NCI-H1930 (cell line): ENCODE measurements at places on chromosomes 7 and 10.

DNA sequence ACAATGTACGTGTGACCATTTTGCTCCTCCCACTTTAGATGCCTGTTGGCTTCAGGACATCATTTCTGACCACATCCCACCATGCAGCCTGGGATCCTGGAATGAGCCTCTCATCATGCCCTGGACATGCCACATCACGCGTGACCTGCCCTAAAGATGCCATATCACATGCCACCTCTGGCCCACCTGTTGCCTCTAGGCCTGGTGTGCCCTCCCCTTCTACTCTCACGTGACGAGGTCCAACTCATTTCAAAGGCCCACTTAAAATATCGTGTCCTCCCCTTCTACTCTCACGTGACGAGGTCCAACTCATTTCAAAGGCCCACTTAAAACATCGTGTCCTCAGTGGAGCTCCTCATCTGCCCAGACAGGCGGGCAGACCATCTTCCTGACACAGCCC lies 254.9 kb downstream of the TEX36 start:
- DNase-seq: no peak

DNA sequence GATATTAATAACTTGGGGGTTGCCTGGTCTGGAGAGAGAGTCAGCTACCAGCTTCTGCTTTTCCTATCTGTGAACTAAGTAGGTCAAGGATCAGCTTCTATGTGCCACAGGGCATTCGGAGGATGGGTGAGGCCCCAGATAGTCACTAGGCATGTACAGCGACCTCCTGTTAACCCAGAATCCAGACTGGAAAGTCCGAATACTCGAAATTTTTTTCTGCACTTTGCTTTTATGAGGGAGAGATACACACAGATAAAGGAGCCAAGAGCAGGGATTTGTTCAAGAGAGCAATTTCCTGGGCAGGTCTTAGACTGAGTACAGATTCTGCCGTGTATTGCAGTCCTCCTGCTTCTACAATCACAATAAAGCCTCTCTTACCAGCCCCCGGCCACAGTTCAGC lies 54.2 kb downstream of the EMX2 start:
- DNase-seq: no peak

DNA sequence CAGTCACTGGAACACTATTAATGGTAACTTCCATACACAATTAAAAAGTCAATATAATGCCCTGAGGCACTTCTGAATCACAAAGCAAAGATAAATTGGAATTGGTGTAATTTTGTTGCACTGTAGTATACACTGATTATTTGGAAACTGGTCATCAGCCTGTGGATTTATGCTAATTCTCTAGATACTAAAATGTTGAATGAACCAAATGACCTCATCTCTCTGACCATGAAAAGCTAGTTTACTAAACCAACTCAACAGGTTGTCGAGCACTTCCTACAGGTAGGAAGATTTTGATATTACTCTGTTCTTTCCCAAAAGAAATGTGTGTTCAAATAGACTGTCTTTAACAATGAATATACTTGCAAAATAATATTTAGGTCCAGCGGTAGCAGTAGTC lies 5.3 kb downstream of the NRP1 start:
- no peak for DNase-seq

GRCh38 chr7:132872034-132872433 lies 209.9 kb downstream of the CHCHD3 start:
- no peak for DNase-seq

GRCh38 chr10:30528429-30528786 lies 94.4 kb downstream of the MAP3K8 start:
- no peak for DNase-seq

- DNase-seq: no peak
Measured at GRCh38 chr10:27413387-27413786, 90.7 kb upstream of the RAB18 start.

DNA sequence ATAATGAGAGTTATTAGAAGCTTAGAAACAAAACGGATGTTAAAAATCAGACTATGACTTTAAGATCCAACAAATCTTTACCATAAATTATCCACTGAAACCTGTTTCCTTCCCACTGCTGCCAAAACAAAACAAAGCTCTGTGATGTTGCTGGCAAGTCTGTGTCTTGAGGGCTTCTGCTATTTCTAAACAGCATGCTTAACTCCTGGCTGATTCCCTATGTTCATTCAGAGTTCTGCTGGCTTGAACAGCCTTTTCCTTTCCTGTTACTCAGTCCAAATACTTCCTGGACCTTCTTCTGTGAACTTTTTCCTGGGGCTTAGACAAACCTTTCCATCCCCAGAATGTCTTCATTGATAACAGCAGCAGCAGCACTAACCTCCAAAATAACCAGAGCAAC lies 448.1 kb downstream of the SORCS1 start:
- no peak for DNase-seq

- DNase-seq: no peak
Measured at GRCh38 chr7:16422103-16422435, 731 bp upstream of the CRPPA start.

DNA sequence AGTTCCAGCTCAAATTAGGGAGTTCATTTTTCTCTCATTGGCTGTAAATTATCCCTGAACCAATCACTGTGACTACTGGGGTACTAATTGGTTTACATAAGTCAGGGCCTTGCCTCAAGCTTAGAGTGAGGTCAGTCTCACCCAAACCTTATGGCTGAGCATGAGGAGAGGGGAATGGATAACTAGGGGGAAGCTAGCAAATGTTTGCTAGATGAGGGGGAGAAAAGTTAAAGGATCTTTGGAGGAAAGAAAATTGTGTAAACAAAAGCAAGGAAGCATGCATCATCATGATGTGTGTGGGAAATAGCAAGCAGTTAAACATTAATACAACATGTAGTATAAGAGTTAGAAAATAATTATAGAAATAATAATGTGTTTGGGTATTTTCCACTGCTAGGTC lies 121.9 kb downstream of the BBS9 start:
- no peak for DNase-seq

GRCh38 chr10:62205750-62206399 lies 62.8 kb downstream of the RTKN2 start:
- DNase-seq: no peak

DNA sequence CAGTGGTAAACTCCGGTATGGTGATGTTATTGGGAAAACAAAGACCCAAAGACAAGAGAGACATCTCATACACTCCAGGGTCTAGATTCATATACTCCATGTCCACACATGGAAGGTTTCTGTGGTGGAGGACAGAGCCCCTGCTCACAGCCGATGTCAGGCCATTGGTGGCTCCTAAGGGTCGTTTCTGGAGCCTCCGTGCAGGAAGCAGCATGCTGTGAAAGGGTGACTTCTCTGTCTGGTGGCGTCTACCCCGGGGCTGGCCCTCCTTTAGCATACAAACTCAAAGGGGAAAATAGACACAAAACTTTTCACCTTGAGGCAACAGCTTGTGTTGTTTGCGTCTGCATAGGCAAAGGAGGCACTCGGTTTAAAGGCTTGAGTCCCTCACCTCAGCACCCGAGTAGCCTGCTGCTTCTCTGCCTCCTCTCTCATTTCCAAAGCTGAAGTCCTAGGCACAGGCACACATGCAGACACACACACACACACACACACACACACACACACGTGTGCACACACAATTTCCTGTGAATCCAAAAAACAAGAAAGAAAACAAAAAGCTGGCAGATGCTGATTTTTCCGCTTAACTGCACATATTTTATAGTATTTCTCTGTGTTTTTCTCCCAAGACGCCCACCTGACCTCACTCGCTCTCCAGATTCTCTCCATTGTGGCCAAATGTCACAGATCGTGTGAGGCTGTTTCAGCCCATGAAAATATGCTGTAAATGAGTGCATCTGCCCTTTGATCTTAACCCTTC lies 601.4 kb upstream of the MGMT start:
- no peak for DNase-seq

- DNase-seq: no peak
Measured at GRCh38 chr10:10043083-10043482, 974.6 kb upstream of the CELF2 start.

- DNase-seq: no peak
Measured at GRCh38 chr7:101179713-101180112, 380 bp downstream of the NAT16 start.

DNA sequence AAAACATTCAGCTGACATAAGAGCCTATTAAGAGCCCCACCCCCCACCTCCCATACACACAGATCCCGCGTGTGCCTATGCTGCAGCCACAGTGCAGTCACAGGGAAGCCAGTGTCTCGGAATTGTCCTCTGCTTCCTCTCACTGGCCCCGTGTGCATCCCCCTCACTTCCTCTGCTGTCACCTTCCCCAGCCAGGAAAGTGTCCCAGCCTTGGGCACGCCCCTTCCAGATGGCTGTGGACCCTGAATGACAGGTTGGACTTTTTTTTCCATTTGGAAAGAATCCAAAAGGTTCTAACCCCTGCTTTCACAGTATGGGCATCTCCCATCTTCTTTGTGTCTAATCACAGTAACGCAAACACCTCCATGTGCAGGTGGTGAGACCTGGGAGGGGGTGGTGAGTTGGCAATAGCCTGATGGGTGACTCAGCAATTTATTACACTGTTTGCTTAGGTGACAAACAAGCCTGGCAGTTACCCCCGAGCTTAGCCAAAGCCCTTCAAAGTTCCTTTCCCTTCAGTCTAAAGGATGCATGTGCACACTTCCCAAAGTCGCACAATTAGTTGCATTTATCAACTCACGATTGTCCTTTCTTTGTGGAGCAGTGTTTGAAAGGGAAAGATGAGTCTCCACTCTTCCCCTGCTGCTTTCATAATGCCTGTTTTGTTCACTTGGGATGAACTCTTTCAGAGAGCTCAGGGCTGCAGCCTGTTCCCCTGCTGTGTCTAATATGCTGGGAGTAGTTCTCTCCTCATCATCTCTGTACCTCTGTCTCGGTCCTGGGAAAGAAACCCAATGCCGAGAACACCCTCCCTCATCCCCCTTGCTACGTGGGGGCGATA lies 67.5 kb upstream of the EFCAB10 start:
- DNase-seq: no peak

- DNase-seq: no peak
Measured at GRCh38 chr7:118298771-118299170, 74.3 kb downstream of the ANKRD7 start.

GRCh38 chr7:143050931-143051330 lies 1.2 kb upstream of the OR6V1 start:
- DNase-seq: peak; percentile 43

DNA sequence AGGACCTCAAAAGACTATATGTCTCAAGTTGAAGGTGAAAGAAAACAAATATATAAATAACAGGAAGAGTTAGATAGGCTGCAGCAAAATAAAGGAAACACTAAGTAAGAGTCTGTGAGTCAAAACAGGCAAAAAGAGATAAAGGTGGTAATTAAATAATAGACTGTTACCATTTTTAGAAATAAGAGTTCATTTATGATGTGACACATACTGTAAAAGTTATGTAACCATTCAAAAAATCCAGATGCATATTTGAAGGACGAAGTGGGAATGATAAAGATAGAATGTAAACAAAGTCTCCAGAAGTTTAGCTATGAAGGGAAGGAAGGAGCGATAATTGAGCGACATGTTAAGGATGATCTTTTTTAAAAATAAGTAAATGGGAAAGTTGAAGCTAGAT lies 50.5 kb downstream of the HECTD2 start:
- no peak for DNase-seq

DNA sequence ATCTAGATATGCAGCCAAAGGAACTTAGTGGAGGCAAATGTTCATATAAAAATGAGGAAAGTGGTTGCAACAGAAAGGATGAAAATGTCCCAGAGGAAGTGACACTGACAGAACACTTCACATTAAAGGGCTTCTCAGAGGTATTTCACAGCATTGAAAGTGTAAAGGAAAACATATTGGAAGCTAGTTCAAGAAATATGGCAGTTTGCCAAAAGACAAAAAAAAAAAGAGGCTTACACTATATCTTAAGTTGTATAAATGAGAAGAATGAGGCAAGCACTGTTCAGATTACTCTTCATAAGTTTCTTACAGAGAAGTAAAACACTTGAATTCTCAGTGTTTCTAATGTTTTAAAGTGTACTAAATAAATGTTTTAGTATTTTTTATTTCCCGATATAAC lies 20.1 kb downstream of the RUNDC3B start:
- DNase-seq: no peak

GRCh38 chr10:797179-797578 lies 107.7 kb upstream of the DIP2C start:
- DNase-seq: no peak

DNA sequence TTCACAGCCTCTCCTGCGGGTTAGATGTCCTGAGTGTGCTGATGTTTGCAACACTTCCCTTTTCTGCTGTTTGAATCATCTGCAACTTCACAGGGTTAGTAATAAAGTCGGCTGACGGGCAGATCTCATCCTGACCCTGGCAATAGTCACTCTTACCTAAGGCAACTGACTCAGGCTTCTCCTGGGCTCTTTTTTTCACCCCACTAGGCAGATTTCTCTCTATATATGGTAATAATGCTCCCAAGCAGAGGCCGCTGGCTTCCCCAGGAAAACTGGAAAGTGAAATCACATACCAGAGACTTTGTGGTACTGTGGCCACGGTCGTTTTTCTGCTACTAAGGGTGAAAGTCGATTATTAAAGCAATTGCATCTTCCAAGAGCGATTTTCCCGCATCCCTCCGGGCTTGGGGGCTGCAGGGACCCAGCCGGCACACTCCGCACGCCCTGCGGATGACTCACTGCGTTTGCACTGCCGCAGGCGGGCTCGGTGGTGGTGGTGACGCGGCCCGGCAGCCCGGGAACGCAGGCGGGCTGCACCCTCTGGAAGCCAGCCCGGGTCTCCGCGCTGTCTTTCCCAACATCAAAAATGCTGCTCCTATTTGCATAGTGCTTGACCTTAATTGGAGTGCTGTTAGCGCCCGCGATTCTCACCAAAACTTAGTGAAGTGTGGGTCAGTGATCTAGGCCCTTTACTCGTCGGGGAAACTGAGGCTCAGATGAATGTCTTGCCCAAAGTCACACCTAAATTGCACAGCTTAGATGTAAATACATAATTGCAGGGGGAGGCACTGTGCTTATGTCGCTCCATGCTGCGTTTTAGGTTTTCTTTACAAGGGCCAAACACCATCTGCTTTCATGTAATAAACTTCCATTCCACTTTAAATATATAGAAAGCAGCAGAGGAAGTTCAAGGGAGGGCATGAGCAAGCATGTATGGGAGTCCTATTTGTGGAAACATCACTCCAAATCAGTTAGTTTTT lies 47.6 kb upstream of the ITGB1 start:
- no peak for DNase-seq

DNA sequence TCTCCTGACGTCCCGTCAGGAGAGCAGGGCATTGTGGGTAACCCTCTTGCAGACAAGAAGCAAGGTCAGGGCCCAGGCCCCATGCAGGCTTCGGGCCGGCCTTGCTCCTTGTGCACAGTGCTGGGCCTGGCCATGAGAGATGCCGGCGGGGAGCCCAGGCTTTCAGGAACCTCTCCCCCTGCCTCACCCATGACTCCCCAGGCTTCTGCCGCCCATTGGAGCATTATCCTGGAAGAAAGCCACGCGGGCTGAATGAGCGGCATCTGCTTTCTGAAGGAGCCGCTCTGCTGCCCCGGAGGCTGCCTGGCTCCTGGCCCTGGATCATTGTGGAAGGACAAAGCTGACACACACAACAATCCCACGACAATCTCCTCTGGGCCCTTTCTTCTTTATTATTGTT lies 233.5 kb downstream of the TCF7L2 start:
- DNase-seq: no peak

DNA sequence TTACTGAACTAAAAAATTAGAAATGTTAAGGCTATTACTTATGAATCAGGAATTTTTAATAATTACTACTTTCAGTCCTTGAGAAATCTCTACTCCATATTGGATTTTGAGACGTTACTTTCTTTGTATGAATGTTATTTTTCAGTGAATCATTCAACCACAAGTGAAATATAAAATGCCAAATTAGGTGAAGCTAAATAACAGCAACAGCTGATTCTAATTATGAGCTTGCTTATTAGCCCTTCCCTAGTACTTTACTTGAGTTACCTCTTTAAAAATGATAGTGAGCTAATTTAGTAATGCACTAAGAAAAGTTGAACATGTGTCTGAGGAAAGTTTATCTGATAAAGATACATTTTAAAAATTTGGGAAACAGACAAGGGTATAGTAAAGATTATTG lies 51.4 kb downstream of the PCGF5 start:
- no peak for DNase-seq
